Anterior cingulate cortex (tissue), 58 donors: ENCODE measurements at places on chromosomes 6 and 20.

DNA sequence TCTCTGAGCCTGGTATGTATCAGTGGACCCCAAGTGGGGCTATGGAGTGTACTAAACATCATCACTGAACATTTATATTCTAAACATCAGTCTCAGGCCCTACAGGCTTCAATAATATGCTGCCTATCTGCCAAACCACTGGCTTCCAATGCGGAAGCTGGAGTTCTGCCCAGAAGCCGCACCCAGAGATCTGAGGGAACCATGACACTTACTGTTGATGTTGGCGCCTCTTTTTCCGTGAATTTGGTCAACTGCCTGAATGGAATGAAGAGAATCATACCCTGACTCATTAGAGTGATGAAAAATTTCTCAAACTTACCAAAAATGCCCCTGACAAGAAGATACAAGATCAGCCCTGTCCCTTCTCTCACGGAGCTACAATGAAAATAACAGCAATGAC, 66.2 kb downstream of the SLC22A23 start:
- DNase-seq, result no peak

GRCh38 chr6:6713657-6714056, 125.1 kb downstream of the LY86 start:
- DNase-seq, result no peak

GRCh38 chr6:35317483-35318195, 20.0 kb downstream of the DEF6 start:
- no peak for DNase-seq

DNA sequence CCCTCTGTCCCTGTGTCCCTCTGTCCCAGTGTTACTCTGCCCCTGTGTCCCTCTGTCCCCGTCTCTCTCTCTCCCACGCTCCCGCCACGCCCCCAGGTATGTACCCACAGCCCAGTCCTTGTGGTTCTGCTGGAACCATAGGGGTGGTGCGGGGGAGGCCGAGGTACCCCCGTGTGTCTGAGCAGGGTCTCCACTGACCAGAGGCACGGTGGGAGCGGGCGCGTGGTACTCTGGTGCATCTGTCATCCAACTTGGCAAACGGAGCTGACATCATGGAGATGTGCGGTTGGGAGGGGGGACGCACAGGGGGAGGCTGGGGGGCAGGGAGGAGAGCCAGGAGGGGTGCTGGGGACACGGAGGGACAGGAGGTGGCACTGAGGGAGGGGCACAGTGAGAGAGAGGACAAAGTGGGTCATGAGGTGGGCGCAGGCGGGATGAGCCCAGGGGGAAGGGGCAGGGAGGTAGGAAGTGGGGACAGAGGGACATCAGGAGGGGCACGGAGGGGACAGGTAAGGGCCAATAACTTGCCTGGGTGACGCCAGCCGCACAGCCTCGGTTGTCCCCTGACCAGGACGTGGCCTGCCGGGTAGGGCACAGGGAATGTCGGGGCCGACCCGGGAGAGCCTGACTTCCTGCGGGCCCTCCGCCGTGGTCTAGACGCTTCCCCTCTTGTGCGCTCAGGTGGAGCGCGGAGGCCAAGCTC, 163.6 kb upstream of the PDE10A start:
- no peak for DNase-seq

- peak; percentile 35 for DNase-seq
These were observed 43.0 kb upstream of the TMEM200A start for GRCh38 chr6:130322673-130323268.

- no peak for DNase-seq
These were observed 42.5 kb upstream of the HBS1L start for GRCh38 chr6:135097172-135097571.

DNA sequence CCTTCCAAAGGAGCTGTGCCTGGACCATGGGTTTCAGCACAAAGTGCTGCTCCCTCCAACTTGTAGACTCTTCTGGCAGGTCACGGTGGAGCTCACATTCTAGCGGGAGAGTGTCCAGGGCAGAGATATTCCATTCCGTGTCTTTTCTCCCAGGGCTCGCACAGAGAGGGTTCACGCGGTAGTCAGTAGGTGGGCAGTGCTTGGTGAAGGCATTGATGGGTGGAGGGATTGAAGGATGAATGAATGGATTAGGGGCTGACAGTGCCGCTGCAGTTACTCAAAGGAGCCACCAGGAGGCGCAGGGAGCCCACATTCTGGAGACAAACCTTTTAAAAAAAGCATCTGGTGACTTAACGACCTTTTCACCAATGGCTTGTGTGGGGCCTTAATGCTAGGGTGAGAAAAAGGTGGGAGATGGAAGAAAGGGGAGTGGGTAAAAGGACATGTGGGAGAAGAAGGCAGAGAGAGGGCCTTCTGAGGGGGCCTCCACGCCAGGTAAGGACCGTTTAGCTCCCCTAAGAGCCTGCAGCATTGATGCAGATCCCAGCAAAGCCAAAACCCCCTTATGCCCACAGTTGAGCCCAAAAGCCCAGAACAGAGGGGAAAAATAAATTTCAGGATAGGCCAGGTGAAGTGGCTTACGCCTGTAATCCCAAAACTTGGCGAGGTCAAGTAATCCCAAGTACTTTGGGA, 17.5 kb upstream of the FAM110A start:
- peak; percentile 12 for DNase-seq
